CD4-positive, alpha-beta T cell (primary cell): ENCODE measurements at places on chromosomes 11 and 22.

DNA sequence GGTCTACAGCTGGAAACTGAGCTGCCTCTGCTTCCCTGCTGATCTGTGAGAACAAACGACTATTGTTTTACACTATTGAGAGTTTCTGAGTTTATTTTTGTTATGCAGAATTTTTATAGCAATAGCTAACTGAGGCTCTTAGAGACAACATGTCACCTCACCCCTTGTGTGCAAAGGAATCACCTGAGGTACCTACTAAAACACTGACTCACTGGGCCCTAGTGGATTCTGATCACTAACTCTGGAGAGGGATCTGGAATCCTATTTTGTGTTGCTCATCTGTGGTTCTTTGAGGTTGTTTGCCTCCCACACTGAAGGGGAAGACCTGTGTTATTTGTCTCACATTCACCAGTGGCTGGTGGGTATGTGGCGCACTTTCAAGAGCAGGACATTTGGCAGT, 13.4 kb upstream of the B3GAT1 start:
- DNase-seq, result no peak

DNA sequence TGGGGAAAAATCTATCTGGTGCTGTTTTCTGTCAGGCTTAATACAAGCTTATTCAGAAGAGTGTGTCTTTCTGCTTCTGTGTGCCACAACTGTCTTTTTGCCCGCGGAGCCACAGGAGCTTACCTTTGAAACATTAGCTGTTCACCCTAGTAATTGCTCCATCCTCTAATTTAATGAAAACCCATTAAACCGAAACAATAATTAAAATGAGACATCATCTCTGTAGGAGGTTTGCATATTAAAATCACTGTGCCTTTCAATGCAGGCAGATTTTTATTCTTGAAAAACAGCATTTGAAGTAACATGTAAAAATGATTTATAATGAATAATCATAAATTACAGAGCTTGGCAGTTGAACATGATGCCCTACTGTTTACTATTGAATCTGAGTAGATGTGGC, 102.3 kb downstream of the NELL1 start:
- no peak for DNase-seq

DNA sequence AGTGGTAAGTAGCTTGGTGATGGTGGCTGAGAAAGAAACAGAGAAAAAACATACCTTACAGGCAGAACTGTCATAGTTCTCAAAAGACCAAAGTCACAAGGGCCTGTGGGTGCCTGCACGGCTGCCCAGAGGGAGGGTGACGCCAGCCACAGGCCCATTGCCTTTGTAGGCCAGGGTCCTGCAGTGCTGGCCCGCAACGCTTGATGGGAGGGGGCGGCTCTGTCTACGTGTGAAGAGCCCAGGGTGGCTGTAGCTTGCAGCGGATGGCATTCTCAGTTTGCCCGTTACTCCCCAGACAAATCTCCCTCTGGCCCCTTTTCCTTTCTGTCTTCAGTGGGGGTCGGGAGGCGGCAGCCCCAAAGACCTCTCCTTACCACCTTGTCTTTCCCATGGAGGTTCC, 24.7 kb upstream of the B3GAT1 start:
- DNase-seq, result no peak

DNA sequence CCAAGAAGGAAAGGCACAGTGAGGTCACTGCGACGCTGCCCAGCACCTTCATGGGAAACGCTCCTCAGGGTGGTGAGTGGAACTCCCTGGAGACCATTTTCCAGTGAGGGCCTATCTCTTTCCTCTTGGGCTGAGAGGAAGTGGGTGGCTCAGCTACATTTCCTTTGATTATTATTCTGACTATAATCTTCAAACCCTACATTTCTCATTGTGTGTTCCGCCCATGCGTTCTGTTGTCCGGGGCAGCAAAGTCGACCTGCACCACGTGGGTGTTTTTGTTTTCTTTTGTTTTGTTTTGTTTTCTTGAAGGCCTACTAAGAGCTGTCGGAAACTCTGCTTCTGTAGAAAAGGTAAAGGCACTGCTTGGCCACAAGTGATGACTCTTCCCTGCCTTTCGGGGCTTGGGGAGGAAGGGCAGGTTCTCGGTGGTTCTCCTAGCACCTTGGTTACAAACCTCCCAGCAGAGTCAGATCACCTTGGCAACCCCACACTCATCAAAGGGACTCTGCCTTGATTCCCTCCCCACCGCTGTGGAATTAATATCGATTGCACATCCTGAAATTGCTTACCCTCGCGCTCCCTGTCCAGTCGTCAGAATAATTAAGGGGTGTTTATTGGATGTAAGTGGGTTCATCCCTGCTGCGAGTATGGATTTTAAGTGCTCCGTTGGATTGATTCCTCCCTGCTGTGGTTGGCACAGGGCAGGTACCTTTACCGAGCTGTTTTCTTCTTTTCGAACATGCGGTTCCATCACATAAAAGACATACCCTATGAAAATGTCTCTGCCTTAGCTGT, 7.3 kb downstream of the PARVB start:
- DNase-seq, result peak; percentile 53

- DNase-seq, result no peak
Measured at GRCh38 chr22:42881982-42882656, 25.0 kb upstream of the ARFGAP3 start.

- DNase-seq, result no peak
Measured at GRCh38 chr11:2534134-2534956, 89.5 kb downstream of the KCNQ1 start.

- no peak for DNase-seq
Measured at GRCh38 chr11:65859812-65860277, 388 bp upstream of the MUS81 start.

GRCh38 chr11:69183613-69184012, 27.9 kb downstream of the SMIM38 start:
- no peak for DNase-seq

DNA sequence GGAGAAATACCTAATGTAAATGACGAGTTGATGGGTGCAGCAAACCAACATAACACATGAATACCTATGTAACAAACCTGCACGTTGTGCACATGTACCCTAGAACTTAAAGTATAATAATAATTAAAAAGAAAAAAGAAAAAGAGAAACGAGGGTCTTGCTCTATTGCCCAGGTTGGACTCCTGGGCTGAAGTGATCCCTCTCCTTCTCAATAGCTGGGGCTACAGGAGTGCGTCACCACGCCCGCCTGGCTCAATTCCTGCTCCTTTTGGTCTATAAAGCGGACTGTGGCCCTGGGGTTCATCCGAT, 521 bp upstream of the PTS start:
- DNase-seq, result no peak

DNA sequence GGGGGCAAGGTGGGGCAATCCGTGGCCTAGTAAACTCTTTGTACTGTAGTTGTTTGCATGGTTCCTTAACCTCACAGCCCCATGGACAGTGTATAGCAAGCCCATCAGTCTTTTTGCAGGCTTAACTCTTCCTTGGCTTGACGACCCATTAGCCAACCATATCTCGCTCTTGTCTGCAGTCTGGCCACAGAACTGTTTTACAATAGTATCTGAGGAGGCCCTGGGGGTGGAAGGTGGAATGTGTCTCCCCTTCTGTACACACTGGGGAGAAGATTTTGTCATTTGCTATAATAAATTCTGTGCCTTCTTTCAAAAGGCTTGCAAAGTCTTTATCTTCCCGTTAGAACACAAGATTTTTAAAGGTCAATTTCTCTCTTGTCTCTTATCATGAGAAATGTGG, 190.3 kb upstream of the NARS2 start:
- DNase-seq, result no peak

GRCh38 chr22:38465673-38466490, 2.0 kb upstream of the KDELR3 start:
- no peak for DNase-seq

DNA sequence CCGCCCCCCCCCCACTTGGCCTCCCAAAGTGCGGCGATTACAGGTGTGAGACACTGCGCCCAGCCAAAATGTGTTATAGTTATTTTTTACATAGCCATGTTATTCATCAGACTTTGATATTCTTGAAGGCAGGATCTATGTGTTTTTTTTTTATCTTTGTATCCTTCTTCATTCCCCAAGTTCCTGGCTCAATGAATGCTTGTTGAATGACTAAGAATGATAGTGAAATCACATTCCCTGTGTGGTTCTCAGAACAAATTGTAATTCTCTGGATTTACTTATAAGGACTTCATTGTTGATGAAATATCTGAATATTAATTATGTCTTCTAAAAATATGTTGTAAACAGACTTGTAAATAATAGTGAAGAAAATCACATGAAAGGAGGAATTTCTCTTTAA, 33.5 kb downstream of the MMP7 start:
- DNase-seq, result no peak

DNA sequence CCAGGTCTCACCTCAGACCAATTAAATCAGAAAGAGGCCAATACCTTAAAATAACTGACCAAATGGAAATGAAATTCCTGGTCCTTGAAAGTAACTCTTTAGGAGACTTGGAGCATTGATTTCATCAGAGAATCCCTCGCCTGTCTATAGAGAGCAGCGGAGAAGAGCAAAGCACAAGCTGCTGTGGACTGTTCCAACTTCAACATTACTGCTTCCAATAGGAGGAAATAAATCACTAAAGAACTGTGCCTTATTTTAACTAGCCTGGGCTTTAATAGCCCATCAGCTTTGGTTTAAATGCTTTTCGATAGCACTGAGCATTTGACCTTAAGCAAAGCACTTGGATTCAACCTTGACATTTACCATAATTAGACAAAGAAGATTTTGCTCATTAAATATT, 32.0 kb upstream of the FJX1 start:
- DNase-seq, result no peak

GRCh38 chr11:1234771-1235305, 12.0 kb downstream of the MUC5B start:
- no peak for DNase-seq
